ENCODE measurements at places on chromosomes 5 and 9.

GRCh38 chr5:178772351-178772750, 41.9 kb upstream of the ZNF354A start:
- no peak for DNase-seq

DNA sequence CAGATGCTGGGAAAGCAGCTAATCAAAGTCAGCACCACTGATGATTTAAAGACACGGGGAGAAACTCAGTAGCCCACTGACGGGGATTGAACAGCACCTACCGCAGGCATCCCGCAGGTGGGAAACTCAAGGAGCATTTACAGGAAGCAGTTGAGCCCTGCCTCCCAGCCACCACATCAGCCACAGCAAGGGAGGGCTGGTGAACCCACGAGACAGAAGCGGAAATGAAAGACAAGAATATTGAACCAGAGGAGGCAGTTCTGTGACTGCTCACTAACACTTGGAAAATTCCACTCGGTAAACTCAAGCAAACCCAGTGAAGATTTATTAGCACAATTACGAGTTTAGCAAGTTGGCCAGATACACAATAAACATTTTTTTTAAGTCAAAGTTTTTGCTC, 10.6 kb upstream of the FAM163B start:
- DNase-seq: no peak

GRCh38 chr5:29069104-29069402, 2030.7 kb upstream of the CDH9 start:
- no peak for DNase-seq

- DNase-seq: no peak
These were observed 151.5 kb downstream of the TAF11L14 start for GRCh38 chr5:17785774-17786173.

- no peak for DNase-seq
These were observed 73.9 kb downstream of the RORB start for GRCh38 chr9:74570879-74571512.

GRCh38 chr9:91017245-91017644, 215.6 kb downstream of the SYK start:
- DNase-seq: no peak

- DNase-seq: no peak
These were observed 27.6 kb downstream of the SGCD start for GRCh38 chr5:156354571-156354970.

GRCh38 chr9:86469476-86470250, 115.5 kb upstream of the TUT7 start:
- DNase-seq: no peak

DNA sequence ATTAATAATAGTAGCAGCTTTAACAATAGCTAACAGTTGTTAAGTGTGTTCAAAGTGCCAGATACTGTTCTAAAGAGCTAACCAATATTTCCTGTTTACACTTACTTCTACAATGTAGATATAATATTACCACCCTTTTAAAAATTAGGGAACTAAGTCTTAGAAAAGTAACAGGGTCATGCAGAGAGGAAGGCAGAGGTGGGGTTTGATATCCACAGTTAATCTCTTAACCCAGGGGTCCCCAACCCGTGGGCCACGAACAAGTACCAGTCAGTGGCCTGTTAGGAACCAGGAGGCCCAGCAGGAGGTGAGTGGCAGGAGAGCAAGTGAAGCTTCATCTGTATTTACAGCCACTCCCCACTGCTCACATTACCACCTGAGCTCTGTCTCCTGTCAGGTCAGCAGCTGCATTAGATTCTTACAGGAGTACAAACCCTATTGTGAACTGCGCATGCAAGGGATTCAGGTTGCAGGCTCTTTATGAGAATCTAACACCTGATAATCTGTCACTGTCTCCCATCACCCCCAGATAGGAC, 89.1 kb downstream of the ACTL7B start:
- no peak for DNase-seq

All from kidney epithelial cell (primary cell).